Hindlimb muscle (tissue), 1 donor: ENCODE measurements at places on chromosomes 4 and X. TPM values are rescaled to one million over a fixed set of nuclear protein-coding genes. Genes with fewer than 3 reads are reported as not detected.
A peak's percentile ranks its signal among the peaks of the same experiment; 100 is the strongest.

GRCh38 chrX:15653961-15654360, 10.6 kb downstream of the CLTRN start:
- DNase-seq, result no peak

DNA sequence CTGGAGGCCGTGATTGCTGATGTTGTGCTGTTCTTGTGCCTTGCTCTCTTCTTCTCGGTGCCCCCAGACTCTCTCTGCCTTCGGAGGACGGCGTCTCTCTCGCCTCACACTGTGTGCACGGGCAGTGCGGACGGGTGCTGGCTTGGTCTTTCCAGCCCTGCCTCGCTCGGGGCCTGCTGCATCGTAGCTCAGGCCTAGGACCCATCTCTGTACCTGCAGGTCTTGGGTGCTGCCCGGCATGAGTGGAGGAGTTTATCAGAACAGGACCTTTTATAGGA, 18.2 kb downstream of the RGS12 start:
- no peak for DNase-seq

DNA sequence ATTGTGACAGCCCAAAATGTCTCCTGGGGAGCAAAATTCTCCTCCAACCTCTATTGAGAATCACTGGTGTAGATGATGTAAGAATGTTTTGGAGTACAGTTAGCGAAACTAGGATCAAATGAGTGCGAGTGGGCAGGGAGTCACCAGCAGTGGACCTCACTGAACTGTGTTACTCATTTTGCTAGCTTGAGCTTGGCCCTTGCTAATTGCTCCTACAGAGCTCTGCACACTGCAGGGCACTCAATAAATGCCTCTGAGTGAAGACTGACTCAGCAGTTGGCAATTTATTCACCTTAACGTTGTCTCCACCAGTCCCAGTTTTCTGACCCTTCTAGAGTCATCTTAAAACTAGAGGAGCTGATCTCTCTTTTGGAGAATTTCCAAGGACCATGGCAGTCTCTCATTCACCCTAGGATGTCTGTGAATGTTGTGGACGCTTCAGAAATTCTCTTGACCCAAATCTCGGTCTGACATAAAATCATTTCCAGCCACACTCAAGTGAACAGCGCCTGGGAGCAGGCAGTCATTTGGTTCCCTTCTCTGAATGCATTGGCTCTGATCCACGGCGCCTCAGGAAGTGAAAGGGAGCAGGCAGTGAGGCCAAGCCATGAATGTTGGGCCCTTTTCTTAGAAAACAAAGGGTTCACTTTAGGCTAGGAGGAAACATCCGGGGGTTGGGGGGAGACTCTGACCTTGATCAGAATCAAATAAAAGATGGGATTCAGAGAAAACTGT, 148.1 kb downstream of the NWD2 start:
- peak; percentile 36 for DNase-seq

Gene FAM47E
- polyA plus RNA-seq, result 0.92 TPM

DNA sequence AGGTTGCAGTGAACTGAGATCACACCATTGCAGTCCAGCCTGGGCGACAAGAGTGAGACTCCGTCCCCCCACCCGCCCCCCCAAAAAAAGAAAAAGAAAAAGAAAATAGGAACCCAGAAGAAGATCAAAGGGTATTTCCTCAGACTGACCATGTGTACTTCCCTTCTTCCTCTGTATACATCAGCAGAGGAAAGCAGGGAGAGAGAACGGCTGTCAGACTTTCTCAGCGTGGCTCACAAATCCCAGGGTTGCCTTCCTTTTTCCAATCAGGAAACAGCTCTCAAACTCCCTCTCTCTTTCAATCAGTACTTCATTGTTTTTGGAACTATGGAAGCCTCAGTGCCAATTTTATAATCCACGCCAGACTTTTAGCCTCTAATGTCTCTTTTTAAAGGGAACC, 59.1 kb downstream of the CHRNA9 start:
- DNase-seq, result no peak

GRCh38 chrX:10395643-10396042, 224.7 kb downstream of the MID1 start:
- DNase-seq, result no peak
